NCI-H1105 treated with DMSO at 0.1 percent for 48 hours (cell line): ENCODE measurements at places on chromosomes 1 and 21.

DNA sequence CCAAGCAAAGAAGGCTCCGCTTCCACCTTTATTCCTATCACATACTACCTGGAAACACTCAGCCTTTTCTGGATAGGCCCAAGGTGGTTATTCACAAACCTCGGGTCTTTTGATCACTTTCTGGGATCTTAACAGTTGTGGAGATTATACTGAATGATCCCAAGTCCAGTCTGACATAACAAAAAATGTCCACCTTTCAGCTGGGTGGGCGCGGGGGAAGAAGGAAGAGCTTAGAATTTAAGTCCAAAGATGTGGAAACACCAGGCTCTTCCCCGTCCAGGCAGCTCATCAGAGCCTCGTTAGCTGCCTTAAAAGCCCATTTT is 338 bp upstream of the C1orf53 start:
- no peak for DNase-seq

- DNase-seq: no peak
Measured at GRCh38 chr1:10424034-10424433, 6.2 kb upstream of the CENPS start.

- DNase-seq: no peak
Measured at GRCh38 chr1:165050246-165050645, 306.3 kb downstream of the LMX1A start.

GRCh38 chr1:24276791-24277190 is 42.4 kb upstream of the GRHL3 start:
- DNase-seq: no peak

- no peak for DNase-seq
Measured at GRCh38 chr1:226820941-226821718, 49.3 kb upstream of the PSEN2 start.

GRCh38 chr1:30034627-30035521 is 688.5 kb downstream of the MATN1 start:
- DNase-seq: peak; percentile 72

DNA sequence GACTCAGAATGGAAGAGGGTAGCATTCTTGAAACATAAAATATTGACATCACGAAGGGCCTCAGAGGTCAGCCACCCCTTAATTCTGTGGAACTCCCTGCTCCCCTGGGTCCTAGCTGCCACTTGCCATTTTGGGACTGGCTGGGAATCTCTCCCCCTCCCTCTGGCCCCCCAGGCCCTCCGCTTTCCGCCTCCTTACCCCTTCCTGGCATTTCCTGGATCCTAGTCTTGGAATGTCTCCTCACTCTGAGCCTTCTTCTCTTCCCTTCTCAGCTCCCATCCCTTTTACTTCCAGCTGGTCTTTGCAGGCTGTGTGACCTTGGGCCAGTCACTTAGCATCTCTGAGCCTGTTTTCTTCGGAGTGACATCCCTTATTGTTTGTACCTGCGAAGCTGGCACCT is 4.5 kb downstream of the PADI1 start:
- no peak for DNase-seq

DNA sequence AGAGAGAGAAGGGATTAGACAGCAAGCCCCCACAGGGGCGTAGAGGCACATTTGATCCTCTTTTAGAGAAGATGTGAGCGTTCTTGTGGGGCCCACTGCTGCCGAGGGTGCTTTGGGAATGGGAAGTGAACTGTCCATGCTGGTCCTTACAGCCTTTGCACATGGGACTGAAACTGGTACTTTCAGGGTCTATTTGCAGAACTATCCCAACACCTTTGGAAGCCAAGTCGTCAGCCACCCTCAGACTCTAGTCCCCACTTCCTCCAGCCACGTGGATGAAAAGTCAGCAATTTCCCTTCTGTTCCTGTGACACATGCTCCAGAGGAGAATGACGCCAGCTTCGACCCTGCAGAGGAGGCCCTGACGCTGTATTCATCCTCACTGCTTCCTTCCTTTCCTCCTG is 2.6 kb upstream of the RAB7B start:
- no peak for DNase-seq

DNA sequence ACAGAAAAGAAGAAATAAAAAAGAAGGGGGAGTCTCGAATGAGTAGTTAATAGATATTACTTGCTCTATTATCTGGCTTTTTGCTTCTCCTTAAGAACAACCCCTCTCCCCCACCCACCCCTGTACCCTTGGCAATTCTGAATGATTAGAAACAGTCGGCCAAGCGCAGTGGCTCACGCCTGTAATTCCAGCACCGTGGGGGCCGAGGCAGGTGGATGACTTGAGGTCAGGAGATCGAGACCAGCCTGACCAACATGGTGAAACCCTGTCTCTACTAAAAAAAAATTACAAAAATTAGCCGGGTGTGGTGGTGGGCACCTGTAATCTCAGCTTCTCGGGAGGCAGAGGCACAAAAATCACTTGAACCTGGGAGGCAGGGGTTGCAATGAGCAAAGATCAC is 42.7 kb downstream of the GATAD2B start:
- no peak for DNase-seq

DNA sequence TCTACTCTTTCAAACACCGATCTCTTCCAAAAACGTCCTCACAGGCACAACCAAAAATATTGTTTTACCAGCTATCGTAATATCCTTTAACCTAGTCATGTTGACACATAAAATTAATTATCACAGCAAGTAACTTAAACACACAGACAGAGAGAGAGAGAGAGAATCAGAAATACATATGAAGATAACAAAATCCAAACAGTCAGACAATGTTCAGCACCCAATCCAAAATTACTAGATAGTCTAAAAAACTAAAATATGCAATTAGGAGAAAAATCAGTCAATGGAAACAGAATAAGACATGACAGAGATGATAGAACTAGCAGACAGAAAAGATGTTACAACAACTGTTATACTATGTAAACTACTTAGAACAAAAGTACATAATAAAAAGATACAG is 537.7 kb downstream of the LMO4 start:
- no peak for DNase-seq

GRCh38 chr21:45404730-45405270 is at the start of gene COL18A1:
Gene COL18A1 (plus strand): TSS chr21:45405165. CDS start chr21:45405231, 66 bp downstream.
- DNase-seq: peak; percentile 42

DNA sequence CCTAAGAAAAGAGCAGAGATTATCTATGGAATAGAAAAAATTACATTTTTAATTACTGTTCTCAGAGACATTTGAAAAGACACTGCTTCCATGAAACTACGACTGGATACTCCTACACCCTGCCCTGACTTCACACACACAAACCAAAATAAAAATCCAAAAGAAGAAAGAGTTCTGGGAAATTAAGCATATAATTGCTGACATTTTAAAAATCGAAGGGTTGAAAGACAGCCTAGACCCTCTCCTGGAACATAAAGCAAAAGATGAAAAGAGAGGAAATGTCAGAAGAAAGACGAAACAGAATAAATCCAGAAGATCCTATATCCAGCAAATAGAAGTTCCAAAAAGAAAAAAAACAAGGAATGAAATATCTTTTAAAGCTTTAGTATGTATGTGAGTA is 32.8 kb upstream of the EEIG2 start:
- DNase-seq: no peak

GRCh38 chr21:29245104-29245643 is 53.5 kb upstream of the BACH1 start:
- no peak for DNase-seq

- DNase-seq: no peak
Measured at GRCh38 chr21:42409366-42409765, 5.7 kb downstream of the UBASH3A start.

DNA sequence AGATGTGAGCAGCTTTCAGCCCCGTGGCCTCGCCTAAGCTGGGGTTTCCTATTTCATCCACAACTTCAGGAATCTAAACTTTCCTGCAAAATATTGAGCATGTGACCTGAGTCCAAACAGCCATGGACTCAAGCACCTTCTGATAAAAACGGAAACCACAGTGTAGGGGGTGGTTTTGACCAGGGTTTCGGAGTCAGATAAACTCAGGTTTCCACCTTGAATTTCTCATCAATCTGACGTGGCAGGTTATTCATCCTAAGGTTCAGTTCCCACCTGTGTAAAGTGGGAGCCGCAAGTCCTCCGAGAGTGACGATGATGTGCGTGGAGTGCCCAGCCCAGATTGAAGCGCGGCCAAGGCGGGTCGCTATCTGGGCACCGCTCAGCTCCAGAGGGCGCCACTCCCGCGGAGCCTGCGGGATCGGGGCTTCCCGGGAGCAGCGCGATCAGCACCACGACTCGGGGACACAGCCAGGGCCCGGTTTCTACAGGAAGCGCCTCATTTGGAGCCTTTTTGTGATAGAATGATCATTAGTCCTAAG is 871 bp upstream of the ETS2 start:
- peak; percentile 59 for DNase-seq

DNA sequence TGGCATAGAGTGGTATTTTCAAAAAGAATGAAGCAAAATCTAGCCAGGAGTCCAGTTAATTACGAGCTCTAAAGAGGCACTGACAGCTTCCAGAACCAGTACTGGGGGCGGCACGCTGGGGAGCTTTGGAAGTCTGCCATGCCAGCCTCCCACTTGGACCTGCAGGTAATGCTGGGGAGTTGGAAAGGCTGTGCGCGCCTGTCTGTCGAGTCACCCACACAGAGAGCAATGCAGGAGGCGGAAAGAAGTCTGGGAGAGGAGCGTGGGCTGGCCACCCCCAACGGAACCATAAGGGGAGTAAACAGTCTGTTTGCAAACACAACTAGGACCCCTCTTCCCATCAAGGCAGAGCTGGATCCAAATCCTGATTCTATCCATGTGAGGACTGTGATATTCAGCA is 84.5 kb downstream of the BEND5 start:
- DNase-seq: no peak
